Right atrium auricular region (tissue), 2 donors: ENCODE measurements at places on chromosomes 1 and 21. TPM values are rescaled to one million over a fixed set of nuclear protein-coding genes. Genes with fewer than 3 reads are reported as not detected.

DNA sequence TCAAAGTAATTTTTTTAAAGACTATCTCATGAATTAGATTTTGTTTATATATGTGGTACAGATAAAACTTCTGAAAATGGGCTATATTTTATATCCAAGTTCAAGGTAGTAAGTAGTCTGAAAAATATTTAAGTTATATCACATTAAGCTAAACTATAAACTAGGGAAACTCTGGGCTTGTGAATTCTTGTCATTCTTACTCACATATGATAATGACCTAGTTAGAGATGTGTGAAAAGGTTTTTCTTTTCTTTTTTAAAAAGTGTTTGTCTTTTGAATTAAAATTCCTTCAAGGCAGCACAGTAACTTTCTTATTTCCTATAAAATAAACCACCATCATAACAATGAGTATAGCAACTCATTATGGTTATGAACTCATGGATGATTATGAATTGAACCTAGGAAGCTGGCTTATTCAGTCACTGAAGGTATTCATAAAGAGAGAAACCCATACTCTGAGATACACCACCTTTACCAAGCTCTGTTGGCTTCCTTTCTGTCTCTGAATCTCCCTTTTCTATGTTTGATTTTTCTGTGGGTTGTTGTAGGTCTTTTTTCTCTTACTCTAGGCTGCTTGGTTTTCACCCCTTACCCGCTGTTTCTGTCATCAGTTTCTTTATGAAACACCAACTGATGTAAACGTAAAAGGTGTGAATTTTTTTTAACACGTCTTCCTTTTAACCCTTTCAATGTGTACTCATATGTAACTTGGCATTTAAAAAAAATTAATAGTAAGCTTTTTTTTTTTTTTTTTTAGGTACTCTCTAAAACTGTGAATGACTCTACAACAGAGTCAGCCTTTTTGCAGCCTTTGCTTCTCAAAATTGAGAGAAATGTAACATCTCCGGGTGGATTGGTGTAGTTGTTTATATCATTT is 25.2 kb downstream of the IL12RB2 start:
- H3K36me3 ChIP-seq = no peaks in the 10 kb centered on the region
- no peak overlapping the region for H3K4me3 ChIP-seq
- no peaks in the 10 kb centered on the region for H3K4me1 ChIP-seq
- no peak overlapping the region for H3K27ac ChIP-seq
- H3K27me3 ChIP-seq = no peaks in the 10 kb centered on the region
- no peak for DNase-seq

GRCh38 chr1:174209347-174210187 is 50.2 kb downstream of the RABGAP1L start:
- H3K4me3 ChIP-seq = no peak overlapping the region
- DNase-seq = no peak
- H3K36me3 ChIP-seq = no peaks in the 10 kb centered on the region
- H3K27ac ChIP-seq = peak overlapping the region; percentile 23

GRCh38 chr1:29047142-29047541 is 76.6 kb downstream of the TMEM200B start:
- no peak overlapping the region for H3K27ac ChIP-seq
- no peaks in the 10 kb centered on the region for H3K27me3 ChIP-seq
- H3K36me3 ChIP-seq = no peaks in the 10 kb centered on the region
- H3K4me3 ChIP-seq = no peak overlapping the region
- peaks cover 7% of the 10 kb centered on the region for H3K4me1 ChIP-seq

GRCh38 chr1:39615086-39615673 is 24.3 kb downstream of the HEYL start:
- H3K27me3 ChIP-seq = no peaks in the 10 kb centered on the region
- no peak overlapping the region for H3K4me3 ChIP-seq
- peaks cover 4% of the 10 kb centered on the region for H3K4me1 ChIP-seq
- no peak for DNase-seq
- no peaks in the 10 kb centered on the region for H3K36me3 ChIP-seq
- no peak overlapping the region for H3K27ac ChIP-seq

TMEM39B gene
- 3.2 TPM for total RNA-seq

CSMD2 gene
- total RNA-seq = 0.44 TPM

DNA sequence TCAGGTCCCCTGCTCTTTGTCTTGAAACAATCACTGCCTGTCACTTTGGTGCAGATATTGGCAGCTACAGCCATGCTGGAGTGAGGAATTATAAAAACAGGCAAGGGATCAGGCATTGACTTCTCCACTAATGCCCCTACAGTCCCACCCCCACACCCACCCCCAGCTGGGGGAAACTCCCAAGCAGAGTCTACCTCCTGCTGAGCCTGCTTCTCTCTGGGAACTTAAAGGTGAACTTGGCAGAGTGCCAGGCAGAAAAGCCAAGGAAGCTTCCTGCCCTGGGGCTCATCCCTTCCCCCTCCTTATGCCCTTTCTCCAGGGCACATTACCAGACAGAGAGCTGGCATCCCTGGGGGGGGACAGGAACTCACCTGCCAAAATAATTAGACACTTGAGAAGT is 6.7 kb downstream of the NCMAP start:
- H3K4me1 ChIP-seq = no peaks in the 10 kb centered on the region
- no peak for DNase-seq
- H3K36me3 ChIP-seq = no peaks in the 10 kb centered on the region

SYDE2 gene
- 21.8 TPM for total RNA-seq

GRCh38 chr21:44300262-44300959 is 558 bp downstream of the PFKL start:
- H3K4me1 ChIP-seq = peaks cover 64% of the 10 kb centered on the region
- H3K27ac ChIP-seq = peak overlapping the region; percentile 81
- DNase-seq = peak; percentile 76
- peak overlapping the region; percentile 82 for H3K4me3 ChIP-seq
- no peaks in the 10 kb centered on the region for H3K36me3 ChIP-seq

DNA sequence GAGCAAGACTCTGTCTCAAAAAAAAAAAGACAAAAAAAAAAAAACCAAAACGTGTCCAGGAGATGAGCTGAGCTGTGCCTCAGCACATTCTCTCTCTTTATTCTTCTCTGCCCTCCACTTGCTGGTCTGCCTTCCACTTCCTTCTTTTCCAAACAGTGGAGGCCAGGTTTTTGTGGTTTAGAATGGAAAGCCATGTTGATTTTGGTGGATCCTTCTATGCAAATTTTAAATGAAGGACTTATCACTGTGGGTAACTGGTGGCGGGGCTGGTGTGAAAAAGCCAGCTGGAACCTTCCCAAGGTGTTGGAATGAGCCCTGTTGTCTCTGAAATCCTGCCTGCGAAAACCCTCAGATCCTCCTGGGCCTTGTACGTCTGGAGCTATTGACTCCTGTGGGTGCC is 61.9 kb downstream of the PTPRU start:
- H3K27ac ChIP-seq = no peak overlapping the region
- H3K27me3 ChIP-seq = no peaks in the 10 kb centered on the region
- no peak for DNase-seq
- H3K36me3 ChIP-seq = peaks cover 9% of the 10 kb centered on the region
- no peak overlapping the region for H3K4me3 ChIP-seq
- no peaks in the 10 kb centered on the region for H3K4me1 ChIP-seq
